ENCODE measurements at places on chromosomes 5 and 9.

- no peak for DNase-seq
These were observed 126.1 kb upstream of the PITX1 start for GRCh38 chr5:135160036-135160675.

DNA sequence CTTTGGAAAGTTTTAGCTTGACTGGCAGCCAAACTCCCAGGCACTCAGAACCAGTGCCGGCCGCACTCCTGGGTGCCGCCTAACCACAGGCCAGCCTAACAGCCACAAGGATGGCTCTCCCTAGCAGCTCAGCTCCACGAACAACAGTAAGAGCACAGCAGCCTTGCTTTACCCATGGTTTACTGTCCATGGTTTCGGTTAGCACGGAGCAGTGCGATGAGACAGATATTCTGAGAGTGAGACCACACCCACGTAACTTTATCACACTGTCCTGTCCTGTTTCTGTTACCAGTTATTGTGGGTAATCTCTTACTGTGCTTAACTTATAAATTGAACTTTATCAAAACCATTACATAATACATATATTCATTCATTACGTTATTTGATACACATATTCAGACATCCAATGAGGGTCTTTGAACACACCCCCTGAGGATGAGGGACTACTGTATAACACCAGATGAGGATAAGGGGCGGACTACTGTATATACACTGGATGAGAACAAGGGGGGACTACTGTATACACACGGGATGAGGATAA is 12.4 kb downstream of the CLPTM1L start:
- DNase-seq: no peak

DNA sequence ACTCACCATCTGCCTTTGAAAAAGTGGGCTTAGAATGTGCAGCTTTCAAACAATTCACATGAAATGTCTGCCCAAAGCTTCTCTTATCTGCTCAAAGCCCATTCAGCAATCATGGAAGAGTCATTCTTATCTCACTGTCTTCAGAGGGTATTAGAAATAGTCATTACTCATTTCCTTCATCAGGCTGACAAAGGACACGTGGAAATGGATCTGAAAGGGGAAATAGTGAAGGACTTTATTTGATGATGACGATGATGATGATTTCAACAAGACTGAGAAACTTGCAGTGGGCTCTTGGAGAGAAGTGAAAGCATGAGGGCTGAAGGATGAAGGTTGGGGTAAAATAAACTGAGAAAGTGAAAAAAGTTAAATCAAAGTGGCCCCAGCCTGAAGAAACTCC is 194.3 kb downstream of the SMARCA2 start:
- DNase-seq: no peak

- DNase-seq: no peak
These were observed 2.5 kb upstream of the NME5 start for GRCh38 chr5:138141734-138142133.

DNA sequence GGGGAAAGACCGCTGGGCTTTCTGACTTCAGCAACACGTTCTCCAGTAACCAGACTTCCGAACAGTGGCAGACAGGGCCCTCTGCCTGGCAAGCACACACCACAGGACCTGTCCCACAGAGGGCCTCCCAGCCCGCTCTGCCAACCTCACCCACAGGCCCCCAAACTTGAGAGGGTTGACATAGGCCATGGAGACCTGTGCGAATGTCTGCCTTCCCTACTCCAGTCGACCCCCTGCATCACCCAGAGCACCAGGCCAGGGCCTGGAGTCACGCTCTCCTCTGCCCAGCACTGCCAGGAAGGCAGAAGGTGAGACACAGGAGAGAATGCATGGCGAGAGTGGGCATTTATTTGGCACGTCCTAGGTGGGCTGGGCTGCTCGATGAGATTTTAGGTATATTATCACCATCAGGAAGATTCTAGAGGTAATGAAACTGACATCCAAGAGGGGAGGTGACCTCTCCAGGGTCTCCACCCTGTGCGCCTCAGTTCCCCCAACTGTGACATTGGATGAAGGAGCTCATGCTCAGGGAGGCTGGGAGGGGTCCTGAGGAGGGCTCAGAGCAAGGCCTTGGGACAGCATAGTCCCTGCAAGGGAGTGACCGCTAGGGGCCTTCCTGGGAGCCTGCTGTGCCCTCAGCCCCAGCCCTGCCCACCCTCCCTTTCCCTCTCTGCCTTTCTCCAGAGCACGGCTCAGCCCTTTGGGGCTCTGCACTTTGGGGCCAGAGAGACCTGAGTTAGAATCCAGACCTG is 54.9 kb downstream of the DUSP1 start:
- DNase-seq: no peak

DNA sequence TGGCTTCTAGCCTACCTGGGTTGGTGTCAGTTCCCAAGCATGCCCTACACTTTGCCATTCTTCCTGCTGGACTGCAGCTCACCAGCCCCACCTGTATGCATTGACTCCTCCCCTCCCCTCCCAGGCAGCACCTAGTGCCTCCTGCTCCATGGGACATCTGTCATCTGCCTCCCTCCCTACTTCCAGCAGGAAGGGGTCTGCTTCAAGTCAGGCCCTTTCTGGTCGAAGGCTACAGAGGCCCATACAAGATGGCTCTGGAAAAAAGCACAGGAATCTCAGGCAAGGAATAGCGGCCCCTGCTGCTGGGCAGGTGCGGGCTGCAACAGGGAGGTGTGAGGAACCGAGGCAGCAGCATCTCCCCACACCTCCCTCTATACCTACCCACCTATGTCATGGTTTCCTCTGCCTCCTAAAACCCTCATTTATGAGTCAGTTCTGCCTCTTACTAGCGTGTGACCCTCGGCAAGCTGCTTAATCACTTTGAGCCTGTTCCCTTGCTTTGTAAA is 19.7 kb downstream of the WWC1 start:
- DNase-seq: no peak

DNA sequence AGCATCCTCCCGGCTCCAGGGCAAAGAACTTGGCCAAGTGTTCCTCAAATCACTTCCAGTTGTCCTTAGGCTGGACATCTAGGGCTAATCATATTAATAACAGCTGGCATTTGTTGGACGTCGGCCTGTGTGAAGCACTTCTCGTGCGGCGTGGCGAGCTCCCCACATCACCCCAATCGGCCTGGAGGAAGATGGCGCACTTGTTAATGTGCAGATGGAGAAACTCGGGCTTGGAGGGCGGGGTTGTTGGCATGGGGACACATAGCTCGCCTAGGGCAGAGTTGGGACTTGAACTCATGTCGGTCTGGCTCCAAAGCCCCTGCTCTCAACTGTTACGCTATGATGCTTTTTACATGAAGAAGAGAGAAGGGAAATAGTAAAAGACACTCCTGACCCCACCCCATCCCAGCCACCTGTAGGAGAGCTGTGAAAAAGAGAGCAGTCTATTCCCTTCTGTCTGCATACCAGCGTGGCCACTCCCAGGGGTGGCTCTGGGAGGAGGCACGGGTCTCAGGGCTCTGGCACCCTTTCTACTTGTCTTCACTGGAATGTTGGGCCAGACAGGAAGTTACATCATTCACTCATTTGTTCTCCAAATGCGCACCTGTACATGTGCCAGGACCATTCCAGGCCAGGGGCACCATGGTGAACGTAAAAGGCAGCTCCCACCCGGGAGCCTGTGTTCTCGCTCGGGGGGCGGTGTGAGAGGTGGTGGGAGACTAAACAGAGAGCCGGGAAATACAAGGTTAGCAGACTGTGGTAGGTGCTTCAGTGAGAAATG is 12.8 kb upstream of the NUP214 start:
- DNase-seq: no peak

GRCh38 chr5:91091471-91092234 is 291.5 kb downstream of the ARRDC3 start:
- no peak for DNase-seq

DNA sequence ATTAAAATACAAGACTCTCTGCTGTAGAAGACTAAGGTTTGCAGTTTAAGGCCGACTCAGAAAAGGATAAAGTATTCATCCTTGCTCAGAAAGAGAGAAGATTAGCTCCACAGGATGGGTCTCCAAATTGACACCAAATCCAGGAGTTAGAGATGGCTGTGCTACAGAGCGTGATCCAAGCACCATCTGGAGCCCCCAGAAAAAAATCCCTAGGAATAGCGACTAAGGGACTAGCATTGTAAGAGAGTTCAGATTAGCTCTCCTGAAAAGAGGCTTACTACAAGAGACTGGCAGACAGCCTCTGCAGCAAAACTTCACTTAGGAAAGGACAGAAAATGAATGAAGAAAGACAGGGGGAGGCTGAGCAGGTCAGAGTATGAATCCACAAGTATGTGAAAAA is 3.7 kb downstream of the SIL1 start:
- no peak for DNase-seq

- DNase-seq: no peak
These were observed 21.3 kb downstream of the TBC1D9B start for GRCh38 chr5:179886190-179886911.

DNA sequence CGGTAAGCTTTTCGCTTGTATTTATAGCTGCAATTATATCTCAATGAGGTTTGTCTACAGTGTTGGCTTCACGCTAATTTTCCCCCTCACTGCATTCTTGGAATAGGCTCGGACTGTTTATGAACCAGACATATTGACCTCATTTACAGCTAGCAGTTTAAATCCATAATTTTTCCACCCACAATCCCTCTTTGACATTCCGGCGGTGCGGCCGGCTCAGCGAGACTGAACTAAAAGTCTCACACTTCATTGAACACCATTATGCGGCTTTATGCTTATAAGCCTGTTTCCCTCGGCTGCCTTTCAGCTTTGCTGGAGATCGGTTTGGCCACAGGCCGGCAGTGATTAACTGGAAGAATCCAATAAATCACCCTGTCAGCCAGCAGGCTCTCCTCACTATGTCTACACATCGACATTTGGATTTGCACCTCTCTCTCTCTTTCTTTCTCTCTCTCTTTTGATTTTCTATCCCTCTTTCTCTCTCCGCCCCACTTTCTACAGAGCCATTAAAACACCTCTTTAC is 315.0 kb upstream of the TLE4 start:
- no peak for DNase-seq

GRCh38 chr5:98464737-98465330 is 308.6 kb upstream of the RGMB start:
- no peak for DNase-seq

DNA sequence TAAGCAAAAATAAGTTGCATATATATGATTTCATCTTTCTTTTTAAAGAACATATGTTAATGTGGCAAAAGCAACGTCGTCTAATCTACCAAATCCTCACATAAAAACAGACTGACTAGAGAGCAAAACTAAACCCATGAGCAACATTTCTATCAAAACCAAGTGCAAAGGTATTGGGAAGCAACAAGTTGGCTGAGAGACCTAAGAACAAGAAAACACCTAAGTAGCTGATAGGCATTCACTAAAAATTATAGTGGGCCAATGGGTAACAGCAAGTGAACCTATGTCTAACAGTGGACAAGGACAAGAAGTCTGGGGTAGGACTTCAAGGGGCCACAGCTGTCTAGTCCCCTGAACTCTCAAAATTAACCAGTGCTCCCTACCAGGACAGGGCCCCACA is 130.1 kb downstream of the SIL1 start:
- no peak for DNase-seq

DNA sequence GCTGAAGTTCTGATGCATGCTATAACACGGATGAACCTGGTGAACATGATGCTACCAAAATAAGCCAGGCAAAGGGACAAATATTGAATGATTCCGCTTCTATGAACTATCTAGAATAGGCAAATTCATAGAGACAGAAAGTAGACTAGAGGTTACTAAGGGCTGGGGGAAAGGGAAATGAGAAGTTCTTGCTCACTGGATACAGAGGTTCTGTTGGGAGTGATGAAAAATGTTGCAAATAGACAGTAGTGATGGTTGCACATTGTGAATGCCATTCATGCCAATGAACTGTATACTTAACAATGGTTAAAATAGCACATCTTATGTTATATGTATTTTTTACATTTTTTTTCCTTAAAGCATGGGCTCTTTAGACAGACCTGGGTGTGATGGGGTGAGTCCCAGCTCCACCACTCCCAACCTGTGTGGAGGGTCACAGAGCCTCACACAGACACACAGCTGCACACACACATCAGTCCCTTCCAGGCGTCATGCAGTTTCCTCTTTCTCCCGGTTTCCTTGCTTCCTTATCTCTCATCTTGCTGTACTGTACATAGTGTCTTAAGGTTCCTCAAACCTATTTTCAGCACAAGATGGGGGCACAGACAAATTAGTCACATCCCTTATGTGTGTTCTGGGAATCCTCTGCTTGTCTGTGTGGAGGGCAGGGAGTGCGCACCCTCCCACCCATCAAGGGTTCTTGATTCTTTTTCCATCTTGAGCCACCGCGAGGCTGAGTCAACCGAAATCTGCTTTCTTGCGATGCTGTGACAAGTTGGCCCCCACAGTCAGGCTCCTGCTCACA is 192.9 kb downstream of the CRB2 start:
- DNase-seq: no peak

DNA sequence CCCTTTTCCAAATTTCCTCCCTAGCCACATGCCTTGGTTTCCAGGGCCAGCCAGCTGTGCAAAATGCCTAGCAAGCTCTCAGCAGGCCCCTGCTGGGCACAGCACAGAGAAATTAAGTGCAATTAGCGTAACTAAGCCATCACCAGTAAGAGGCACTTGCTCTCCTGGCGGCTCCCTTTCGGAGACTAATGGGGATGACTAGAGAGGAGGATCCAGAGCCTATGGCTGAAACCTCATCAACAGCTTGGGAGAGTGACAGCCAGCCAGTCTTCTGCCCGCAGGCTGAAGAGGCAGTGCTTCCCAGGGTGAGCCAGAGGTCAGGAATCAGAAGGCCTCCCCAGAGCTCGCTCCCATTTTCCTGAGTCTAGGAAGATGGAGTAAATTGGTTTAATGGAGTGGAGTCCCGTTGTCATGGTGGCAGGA is 108.4 kb downstream of the KCNIP1 start:
- no peak for DNase-seq

DNA sequence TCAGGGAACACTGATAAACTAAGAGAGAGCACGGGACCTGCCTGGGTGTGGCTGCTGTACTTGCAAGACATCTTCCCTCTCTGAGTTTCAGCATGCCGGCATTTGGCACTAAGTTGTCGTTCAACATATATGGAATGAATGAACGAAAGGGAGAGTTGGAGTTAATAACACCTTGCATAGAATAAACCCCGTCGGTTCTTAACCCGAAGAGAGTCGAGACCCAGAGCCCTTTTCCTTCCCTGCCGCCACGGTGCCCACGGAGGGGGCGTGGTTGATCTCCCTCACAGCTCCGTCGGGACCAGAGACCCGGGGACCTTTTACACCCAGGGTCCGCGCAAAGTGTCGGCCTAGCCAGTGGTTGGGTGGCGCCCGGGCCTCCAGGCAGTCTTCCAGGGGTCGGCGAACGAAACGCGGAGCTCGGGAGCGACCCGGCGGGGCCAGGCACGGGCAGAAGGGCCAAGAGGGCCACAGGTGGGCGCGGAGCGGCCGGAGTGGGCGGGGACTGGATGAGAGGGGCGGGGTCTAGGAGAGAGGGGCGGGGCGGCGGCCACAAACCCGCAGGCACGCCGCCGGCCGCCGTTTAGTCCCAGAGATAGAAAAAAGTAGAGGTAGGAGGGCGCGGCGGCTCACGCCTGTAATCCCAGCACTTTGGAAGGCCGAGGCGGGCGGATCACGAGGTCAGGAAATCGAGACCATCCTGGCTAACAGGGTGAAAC is 735 bp upstream of the RPL26L1 start:
- DNase-seq: peak; percentile 68
